ENCODE measurements at places on chromosomes 1 and 21.
A peak's percentile ranks its signal among the peaks of the same experiment; 100 is the strongest.

DNA sequence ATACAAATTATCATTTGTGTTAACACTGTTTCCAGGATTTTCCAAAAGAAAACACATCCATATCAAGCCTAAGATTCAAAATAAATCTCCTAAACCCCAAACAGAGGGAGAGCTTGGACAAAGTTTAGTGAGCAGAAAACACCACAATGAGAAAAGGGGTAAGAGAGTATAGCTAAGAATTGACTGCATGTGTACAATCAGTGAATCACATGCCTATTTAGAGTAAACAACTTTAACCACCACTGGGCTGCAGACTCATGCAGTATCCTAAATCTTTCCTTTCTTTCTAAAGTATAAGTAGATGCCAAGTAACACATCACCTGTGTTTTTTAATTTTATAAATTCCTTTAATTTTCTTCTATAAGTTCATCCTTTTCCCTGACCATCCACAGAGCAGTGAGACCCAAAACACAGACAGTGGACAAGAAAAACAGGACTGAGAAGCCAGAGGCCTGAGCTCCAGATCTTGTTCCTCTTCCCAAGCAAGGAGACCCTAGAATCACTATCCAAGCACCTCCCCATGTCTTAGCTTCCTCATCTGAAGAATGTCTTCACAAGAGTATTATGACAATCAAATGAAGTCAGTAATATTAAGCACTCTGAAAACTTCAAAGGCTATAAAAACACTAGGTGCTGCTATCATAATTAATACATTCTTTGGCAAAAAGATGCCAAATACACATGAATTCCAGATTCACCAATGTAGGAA lies 93.1 kb downstream of the VAV3 start:
- peak; percentile 51 for DNase-seq

DNA sequence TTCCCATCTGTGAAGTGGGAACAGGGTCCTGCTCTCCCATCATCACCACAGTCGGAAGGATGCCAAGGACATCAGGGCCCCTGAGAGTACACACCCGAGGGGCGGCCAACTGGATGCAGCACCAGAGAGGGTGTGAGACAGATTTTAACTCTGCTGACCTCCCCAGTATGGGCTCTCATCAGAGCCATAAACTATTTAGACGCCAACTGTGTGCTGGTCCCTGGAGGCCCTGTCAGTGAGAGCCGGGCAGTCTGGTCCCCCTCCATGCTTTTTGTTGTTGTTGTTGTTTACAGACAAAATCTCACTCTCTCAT lies 1.7 kb downstream of the FGR start:
- no peak for DNase-seq

GRCh38 chr1:17289721-17290120 lies 18.3 kb upstream of the PADI4 start:
- DNase-seq: no peak

GRCh38 chr1:173555651-173556305 lies 47.1 kb downstream of the SLC9C2 start:
- DNase-seq: no peak

- peak; percentile 28 for DNase-seq
Observed at GRCh38 chr1:116763787-116764465, 9.7 kb downstream of the CD2 start.
